ENCODE measurements at places on chromosomes 2 and 18.

- no peak for DNase-seq
Observed at GRCh38 chr18:41038071-41038470, 917.0 kb upstream of the PIK3C3 start.

GRCh38 chr2:178279142-178279541 is 84.8 kb downstream of the OSBPL6 start:
- no peak for DNase-seq

GRCh38 chr2:163490281-163490680 is 245.5 kb downstream of the FIGN start:
- DNase-seq = no peak

DNA sequence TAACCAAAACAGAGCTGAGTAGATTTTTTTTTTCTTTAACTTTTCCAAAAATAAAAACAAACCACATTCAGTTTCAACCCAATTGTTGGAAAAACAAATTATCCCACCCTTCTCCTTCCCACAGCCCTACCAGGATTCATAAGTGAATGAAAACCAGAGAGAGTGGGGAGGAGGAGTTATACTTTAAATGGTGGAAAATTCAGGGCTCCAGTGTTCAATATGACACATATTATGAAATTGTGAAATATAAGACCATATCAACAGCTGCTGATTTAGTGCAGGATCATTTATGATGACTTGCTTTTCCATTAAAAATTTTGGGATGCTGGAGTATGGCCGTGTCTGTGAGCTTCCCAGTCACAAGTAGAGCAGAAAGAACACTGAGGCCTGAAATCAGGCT is 26.7 kb downstream of the COLEC12 start:
- DNase-seq = no peak

DNA sequence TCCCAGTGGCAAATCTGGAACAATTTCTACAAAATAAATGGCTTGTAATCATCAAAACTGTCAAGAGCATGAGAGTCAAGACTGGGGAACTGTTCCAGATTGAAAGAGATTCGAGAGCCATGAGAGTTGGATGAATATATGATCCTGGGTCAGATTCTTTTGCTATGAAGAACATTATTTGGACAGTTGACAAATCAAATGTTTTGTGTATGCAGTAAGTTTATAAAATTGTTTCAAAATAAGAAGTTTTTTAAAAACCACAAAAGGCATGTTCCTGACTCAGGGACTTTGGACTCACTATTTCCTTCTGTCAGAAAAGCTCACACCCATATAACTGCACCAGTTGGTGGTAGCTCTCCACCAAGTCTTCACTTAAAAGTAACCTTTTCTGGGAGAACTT is 38.5 kb downstream of the ROCK2 start:
- no peak for DNase-seq

DNA sequence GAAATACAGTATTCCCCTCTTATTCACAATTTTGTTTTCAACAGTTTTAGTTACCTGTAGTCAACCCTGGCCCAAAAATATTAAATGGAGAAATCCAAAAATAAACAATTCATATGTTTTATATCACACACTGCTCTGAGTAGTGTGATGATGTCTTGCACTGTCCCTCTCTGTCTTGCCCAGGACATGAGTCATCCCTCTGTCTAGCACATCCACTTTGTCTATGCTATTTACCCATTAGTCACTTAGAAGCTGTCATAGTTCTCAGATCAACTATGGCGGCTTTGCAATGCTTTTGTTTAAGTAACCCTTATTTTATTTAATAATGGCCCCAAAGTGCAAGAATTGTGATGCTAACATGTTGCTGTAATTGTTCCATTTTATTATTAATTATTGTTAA is 380.6 kb upstream of the REG3G start:
- no peak for DNase-seq

DNA sequence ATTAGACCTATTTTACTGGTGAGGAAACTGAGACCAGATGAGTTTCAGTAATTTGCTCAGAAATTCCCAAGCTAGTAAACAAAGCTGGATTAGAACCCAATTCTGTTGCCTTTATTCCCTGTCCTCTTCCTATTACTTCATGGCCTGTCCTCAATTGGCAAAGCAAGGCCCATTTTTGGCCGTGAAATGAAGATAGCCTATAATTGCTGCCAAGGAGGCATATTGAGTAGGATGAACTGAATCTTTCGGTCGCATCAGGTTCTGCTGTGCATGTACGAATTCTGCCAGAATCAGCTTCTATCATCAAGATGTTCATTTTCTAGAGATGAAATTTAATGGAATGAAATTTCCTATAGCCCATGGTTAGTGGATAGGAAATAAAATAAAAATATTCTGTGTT is 1485.2 kb upstream of the PIK3C3 start:
- no peak for DNase-seq

GRCh38 chr2:71661782-71662181 is 208.4 kb downstream of the DYSF start:
- DNase-seq = no peak

- DNase-seq = no peak
Observed at GRCh38 chr2:120319123-120319522, 26.8 kb upstream of the INHBB start.

DNA sequence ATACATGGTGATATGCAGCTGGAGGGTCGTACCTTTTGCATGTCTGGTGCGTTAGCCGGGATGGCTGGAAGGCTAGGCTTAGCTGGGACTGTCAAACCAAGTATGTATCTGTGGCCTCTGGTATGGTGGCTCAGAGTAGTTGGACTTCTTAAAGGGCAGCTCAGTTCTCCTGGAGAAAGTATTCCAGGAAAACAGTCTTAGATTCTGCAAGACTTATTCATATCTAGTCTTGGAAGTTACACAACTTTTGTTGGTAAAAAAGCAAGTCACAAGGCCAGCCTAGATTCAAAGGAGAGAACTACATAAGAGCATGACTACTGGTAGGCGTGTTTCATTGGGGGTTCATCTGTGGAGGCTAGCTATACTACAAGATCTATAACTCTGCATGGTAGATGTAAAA is 45.5 kb downstream of the EML4 start:
- no peak for DNase-seq

All from activated CD8-positive, alpha-beta memory T cell treated with anti-CD3 and anti-CD28 coated beads for 1 hour (primary cell).